GM12891 (cell line): ENCODE measurements at places on chromosomes 5 and 9.

GRCh38 chr9:123322273-123323195 is 33.5 kb upstream of the CRB2 start:
- DNase-seq: peak; percentile 40

- DNase-seq: peak; percentile 44
Observed at GRCh38 chr5:133824661-133825254, 143.7 kb downstream of the C5orf15 start.

DNA sequence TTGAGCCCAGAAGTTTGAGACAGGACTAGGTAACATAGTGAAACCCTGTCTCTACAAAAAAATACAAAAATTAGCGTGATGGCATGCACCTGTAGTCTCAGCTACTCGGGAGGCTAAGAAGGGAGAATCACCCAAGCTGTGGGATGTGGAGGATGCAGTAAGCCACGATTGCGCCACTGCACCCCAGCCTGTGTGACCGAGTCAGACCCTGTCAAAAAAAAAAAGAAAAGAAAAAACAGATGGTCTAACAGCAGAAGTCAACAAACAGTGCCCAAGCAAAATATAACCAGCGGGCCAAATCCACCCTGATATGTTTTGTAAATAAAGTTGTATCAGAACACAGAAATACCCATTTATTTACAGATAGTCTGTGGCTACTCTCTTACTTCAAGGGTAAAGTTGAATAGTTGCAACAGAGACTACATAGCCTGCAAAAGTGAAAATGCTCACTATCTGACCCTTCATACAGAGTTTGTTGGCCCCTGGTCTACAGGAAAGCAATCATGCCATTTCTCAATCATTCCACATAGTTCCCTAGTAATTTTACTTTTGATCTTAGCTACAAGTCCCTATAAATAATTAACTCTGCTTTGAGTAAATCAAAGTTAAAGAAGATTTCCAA is 383.7 kb downstream of the TLE1 start:
- DNase-seq: no peak

DNA sequence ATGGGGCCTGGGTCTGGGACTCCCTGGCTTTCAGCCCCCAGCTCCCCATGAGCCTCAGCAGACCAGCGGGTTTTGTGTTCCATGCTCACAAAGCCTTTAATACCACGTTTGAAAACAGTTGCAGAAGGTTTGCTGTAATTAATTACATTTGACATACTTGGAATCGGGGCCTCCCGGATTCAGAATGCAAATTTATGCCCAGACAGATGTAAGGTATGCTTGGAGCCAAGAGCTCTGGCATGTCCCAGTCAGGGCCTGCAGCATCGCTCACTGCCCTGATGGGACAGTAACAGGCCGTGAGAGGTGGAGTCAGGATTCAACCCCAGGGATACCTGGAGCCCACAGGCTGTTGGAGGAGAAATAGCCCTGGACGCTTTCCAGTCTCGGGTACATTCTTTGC is 12.2 kb downstream of the ZNF618 start:
- DNase-seq: no peak

DNA sequence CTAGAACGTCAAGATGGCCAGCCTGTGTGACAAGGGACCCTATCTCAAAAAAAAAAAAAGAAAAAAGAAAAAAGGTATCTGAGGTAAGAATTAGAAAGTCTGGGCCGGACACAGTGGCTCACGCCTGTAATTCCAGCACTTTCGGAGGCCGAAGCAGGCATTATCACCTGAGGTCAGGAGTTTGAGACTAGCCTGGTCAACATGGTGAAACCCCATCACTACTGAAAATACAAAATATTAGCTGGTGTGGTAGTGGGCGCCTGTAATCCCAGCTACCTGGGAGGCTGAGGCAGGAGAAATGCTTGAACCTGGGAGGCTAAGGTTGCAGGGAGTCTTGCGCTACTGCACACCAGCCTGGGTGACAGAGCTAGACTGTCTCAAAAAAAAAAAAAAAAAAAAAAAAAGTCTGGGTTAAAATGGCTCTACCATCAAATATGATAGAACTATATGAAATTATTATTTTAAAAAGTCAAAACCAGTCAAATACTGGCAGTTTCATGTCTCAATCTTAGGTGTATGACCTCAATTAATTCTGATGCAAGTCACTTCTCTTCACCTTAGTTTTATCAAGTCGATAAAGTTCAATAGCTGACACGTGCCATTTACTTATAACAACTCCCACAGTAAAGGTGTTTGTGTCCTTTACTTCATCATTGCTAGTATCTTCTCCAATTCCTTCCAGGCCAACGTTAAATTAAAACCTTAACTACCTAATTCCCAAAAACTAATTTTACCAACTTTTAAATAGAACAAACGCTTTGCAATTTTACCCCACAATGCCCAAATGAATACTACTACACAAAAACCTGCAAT is 1.1 kb downstream of the RPS23 start:
- DNase-seq: no peak

DNA sequence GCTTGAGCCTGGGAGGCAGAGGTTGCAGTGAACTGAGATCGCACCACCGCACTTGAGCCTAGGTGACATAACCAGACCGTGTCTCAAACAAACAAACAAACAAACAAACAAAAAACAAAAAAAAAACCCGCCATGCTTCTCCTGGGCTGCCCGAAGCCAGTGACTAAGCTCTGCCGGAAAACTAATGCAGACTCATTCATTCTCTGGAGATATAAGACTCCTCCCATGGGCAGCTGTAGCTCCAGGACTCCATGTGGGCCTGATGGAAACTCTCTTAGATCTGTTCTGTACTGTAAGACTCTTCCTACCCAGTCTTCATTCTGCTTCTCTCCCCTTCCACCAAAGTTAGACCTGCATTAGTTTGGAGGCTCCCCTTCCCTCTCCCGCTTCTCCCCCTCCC is 11.1 kb downstream of the GLDC start:
- DNase-seq: no peak
